Endothelial cell of umbilical vein (primary cell): ENCODE measurements at places on chromosomes 6 and 20.

- no peak overlapping the region for H3K27ac ChIP-seq
- H3K36me3 ChIP-seq: no peaks in the 10 kb centered on the region
- no peak overlapping the region for H3K4me3 ChIP-seq
- no peaks in the 10 kb centered on the region for H3K27me3 ChIP-seq
- peaks cover 12% of the 10 kb centered on the region for H3K4me1 ChIP-seq
Measured at GRCh38 chr6:144220031-144220790, 64.9 kb upstream of the UTRN start.

DNA sequence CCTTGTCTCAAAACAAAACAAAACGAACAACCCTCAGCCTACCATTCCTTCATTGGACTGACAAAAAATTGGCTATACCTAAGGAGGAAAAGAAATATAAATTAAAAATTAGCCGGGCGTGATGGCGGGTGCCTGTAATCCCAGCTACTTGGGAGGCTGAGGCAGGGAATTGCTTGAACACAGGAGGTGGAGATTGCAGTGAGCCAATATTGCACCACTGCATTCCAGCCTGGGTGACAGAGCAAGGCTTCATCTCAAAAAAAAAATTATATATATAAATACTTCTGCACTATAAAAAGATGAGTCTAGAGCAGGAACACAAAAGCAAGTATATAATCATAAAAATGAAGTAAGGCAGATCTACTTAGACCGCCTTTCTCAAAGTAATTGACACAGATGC, 109.8 kb downstream of the CRYBG1 start:
- DNase-seq: no peak
- no peaks in the 10 kb centered on the region for H3K36me3 ChIP-seq
- peaks cover 18% of the 10 kb centered on the region for H3K27me3 ChIP-seq
- no peak overlapping the region for H3K27ac ChIP-seq
- H3K4me3 ChIP-seq: no peak overlapping the region

DNA sequence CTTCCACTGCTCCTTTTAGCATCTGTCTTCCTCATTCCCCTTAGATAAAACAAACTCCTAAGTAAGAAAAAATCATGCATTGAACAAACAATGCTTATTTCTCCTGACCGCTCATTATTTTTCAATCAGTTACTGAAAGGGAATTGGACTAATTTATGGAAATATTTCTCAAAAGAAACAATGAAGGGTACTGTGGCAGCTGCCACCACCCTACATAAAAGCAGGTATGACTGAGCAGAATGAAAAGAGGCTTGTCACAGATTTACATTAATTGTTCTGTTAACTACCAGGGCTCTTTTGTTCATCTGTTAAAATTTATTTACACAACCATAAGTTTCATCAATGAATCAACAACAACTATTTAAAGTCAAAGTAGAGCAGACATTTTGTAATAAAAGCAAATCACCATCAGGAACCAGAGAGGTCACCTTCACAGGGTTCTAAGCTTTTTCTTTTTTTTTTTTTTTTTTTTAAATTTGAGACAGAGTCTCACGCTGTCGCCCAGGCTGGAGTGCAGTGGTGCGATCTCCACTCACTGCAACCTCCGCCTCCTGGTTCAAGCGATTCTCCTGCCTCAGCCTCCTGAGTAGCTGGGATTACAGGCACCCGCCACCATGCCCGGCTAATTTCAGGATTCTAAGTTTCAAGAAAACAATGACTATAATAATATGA, 204.0 kb downstream of the PTPRK start:
- no peak overlapping the region for H3K4me3 ChIP-seq
- H3K36me3 ChIP-seq: no peaks in the 10 kb centered on the region
- no peak for DNase-seq
- no peaks in the 10 kb centered on the region for H3K27me3 ChIP-seq

DNA sequence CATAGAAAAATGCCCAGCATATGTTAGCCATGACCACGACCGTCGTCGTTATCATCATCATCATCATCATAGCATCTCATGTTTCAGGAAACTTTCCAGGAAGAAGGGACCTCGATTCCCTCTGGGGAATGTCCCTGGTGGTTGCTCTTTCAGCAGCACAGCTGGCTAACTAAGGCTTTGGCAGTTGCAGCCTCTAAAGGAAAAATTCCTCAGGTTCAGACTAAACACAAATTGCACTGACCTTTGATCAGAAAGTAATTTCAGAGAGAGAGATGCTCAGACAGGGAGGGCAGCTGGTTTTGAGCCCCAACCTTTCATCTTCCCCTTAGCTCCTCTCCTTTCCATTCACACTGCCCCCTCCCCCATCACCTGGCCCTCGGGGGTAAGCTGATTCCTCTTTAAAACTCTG, 5.6 kb upstream of the CFB start:
- peaks cover 3% of the 10 kb centered on the region for H3K27me3 ChIP-seq
- no peak overlapping the region for H3K4me3 ChIP-seq
- no peak for DNase-seq
- H3K27ac ChIP-seq: no peak overlapping the region
- no peaks in the 10 kb centered on the region for H3K36me3 ChIP-seq

DNA sequence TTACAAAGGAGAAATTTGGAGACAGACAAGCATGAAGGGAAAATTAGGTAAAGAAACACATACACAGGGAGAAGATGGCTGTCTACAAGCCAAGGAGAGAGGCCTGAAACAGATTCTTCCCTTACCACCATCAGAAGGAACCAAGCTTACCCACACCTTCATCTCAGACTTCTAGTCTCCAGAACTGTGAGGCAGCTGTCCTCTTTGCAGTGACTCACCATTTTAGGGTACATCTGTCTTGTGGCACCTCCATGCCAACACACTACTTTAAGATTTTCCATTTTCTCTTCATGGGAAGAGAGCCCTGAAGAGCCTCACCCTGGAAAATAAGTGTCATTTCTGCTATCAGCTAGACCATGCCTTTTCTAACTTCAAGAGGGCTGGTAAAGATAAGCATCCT, 369.3 kb downstream of the FRK start:
- H3K36me3 ChIP-seq: no peaks in the 10 kb centered on the region
- H3K4me1 ChIP-seq: no peaks in the 10 kb centered on the region
- DNase-seq: no peak

DNA sequence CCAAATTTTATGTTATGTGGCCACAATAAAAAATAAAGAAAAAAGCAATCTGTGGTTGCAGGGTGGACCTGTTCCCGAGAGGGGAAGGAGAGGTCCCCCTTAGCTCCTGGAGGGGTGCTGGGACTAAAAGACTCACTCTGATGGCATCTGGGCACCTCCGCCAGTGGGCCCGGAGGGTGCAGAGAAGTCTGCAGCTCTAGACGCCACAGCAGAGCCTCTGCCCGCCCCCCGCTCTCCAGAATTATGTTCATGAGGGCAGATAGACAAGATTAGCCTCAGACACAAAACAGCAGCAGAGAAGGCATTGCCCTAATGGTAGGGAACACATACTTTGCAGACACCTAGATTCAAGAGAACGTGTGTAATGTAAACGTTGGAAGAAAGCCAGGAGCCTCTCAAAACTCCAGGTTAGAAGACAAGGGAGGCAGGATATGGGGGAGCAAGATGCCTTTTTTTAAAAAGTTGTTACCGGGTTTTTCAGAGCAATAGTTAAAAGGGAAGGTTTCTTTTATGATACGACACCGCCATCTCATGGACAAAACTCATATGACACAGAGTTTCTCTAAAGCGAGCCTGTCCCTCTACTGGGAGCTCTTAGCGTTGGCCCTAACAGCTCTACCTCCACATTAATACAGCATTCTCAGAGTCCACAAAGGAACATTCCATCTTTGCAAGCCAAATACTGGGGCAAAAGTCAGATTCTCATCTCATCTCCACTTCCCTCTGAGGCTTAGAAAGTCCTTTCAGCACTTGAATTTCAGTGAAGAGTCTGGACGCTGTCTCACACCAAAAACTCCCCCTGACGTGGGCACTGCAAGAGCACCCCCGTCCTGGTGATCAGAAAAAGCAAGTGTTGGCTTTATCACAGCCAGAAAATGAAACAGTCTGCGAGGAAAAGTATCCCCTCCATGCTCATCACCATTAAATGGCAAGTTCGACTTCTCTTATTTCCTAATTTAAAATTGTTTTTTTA, 47.2 kb downstream of the FOXF2 start:
- no peak overlapping the region for H3K27ac ChIP-seq
- no peaks in the 10 kb centered on the region for H3K27me3 ChIP-seq
- no peaks in the 10 kb centered on the region for H3K4me1 ChIP-seq
- DNase-seq: peak; percentile 70

- H3K36me3 ChIP-seq: no peaks in the 10 kb centered on the region
- H3K27ac ChIP-seq: no peak overlapping the region
- H3K4me1 ChIP-seq: no peaks in the 10 kb centered on the region
- H3K27me3 ChIP-seq: no peaks in the 10 kb centered on the region
Measured at GRCh38 chr6:156809446-156810178, 32.4 kb downstream of the ARID1B start.

DNA sequence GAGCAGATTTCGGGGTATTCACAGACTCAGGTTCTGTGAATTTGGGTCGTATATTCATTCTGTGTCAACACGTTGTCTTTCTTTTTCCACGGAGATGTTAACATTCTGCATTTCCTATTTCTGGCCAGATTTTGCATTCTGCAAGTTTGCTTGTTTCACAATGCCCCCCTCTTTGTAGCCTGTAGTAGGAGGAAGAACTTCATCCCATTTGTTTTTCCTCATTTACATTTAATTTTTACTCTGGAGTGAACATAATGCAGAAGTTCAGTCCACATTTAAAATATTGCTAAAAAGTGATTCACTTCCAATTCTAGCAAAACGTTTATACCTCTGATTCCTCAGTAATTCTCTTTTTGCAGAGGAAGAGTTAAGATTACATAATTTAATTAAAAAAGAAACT, 12.9 kb downstream of the TAGAP start:
- no peaks in the 10 kb centered on the region for H3K4me1 ChIP-seq
- H3K36me3 ChIP-seq: no peaks in the 10 kb centered on the region
- DNase-seq: no peak
- no peak overlapping the region for H3K4me3 ChIP-seq
